Mesothelial cell of epicardium (in vitro differentiated cells): ENCODE measurements at places on chromosomes 2 and 18. TPM values are rescaled to one million over a fixed set of nuclear protein-coding genes. Genes with fewer than 3 reads are reported as not detected.

SMIM21 gene
- total RNA-seq = not detected in 3 replicates

AQP12B gene
- total RNA-seq = not detected in 3 replicates

ST6GAL2 gene
- total RNA-seq = 16.3 to 19.4 TPM (median 19.3 TPM) in 3 replicates

SLC11A1 gene
- total RNA-seq = 0.53 to 0.79 TPM (median 0.76 TPM) in 3 replicates

CHPF gene
- total RNA-seq = 78.1 to 81.0 TPM (median 78.5 TPM) in 3 replicates

RUFY4 gene
- not detected in 3 replicates for total RNA-seq

TCF7L1 gene
- total RNA-seq = 44.4 to 48.3 TPM (median 45.7 TPM) in 3 replicates

LONRF2 gene
- total RNA-seq = 13.4 to 14.6 TPM (median 13.7 TPM) in 3 replicates

ACMSD gene
- not detected in 3 replicates for total RNA-seq

PSD4 gene
- 16.6 to 21.4 TPM (median 20.1 TPM) in 3 replicates for total RNA-seq

OR6B2 gene
- total RNA-seq = not detected in 3 replicates

DNA sequence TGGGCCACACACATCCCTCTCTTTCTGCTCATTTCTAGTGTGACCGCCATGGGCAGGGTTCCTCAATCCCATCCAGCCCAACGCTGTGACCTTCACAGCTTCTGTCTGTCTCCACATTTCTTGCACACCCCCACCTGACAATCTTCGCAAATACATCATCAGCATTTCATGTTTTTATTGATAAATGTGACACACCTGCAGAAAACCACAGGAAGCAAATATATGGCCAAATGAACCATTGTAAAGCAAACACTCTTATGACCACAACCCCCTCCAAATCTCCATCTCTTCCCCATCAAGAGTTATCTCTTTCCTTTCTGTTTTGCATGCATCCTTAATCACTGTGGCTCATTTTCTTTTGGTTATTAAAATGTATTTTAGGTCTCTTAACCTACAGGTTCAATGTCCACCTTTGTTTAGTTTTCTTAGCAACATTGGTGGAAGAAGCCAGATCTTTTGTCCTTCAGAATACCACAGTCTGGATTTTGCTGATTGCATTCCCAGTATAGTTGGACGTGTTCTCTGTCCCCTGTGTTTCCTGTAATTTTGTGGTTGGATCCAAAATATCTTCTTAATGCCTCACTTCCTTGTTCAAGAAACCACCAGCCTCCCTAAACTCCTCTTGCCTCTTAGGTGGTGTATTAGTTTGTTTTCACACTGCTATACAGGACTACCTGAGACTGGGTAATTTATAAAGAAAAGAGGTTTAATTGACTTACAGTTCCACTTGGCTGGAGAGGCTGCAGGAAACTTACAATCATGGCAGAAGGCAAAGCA is 9.8 kb upstream of the NCK2 start:
- H3K27ac ChIP-seq = no peak overlapping the region
- peaks cover 13% of the 10 kb centered on the region for H3K4me1 ChIP-seq
- no peaks in the 10 kb centered on the region for H3K36me3 ChIP-seq
- DNase-seq = no peak

DNA sequence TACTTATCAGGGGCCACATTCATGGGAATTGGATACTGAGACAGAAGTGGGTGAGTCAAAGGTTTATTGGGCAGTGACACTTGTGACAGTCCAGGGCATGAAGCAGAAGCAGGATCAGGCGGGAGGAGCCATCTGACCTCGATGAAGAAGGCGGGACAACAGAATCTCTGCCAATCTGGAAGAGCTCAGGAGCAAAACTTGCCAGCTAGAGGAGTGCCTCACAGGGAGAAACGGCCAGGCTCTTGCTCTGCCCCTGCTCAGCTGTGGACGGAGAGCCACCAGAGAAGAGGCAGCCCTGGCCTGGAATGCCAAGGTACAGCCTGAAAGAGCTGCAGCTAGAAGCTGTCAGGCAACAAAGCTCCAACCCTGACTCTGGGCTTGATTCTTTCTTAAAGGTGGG is 16.9 kb downstream of the DAW1 start:
- H3K27ac ChIP-seq = no peak overlapping the region
- no peaks in the 10 kb centered on the region for H3K36me3 ChIP-seq
- no peaks in the 10 kb centered on the region for H3K27me3 ChIP-seq
- no peaks in the 10 kb centered on the region for H3K4me1 ChIP-seq

DNA sequence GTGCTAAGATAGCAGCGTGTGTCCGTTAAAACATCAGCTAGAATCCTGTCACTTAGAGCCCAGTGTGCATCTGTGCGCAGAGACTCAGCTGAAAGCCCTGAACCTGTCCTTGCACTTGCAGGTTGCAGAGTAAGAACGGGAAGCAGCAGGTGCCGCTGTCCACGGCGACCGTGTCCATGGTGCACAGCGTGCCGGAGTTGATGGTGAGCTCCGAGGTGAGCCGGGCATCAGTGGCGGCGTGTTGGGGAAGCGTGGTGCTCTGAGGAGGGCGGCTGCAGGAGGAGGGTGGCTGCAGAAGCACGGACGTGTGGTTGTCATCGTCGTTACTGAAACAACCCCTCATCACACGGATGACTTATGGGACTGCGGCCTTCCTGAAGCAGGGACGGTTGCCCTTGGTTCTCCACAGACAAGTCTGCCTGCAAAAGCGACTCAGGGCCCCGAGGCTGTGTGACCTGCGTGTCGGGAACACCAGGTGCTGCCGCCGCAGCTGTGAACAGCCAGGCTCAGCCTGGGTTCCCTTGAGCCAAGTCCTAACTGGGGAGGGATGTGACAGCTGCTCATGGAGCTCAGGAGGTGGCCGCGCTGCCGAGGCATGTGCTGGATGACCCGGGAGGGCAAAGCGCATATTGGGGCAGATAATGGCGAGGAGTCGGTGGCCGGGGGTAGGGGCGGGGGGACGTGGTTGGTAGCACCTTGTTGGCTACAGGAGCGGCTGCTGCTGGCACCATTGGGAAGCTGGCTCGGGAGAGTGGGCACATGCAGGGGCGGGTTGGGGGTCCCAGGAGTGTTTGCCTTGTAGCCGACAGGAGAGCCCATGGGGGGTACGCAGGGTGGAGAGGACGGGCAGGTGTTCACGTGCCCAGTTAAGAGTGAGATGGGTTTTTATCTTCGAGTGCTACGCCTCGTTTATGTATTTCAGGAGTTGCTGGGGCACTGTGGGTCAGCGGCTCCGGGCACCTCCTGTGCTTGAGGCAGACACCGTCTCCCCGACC is 16.6 kb downstream of the CTDP1 start:
- H3K27me3 ChIP-seq = no peaks in the 10 kb centered on the region
- peaks cover 22% of the 10 kb centered on the region for H3K36me3 ChIP-seq
- peak; percentile 8 for DNase-seq
- no peak overlapping the region for H3K27ac ChIP-seq
- H3K4me3 ChIP-seq = no peak overlapping the region
- no peaks in the 10 kb centered on the region for H3K4me1 ChIP-seq

- H3K4me1 ChIP-seq = no peaks in the 10 kb centered on the region
- no peak overlapping the region for H3K4me3 ChIP-seq
- H3K27me3 ChIP-seq = peaks cover 13% of the 10 kb centered on the region
- H3K36me3 ChIP-seq = no peaks in the 10 kb centered on the region
These were observed 77.0 kb upstream of the TACR1 start for GRCh38 chr2:75276093-75277029.

DNA sequence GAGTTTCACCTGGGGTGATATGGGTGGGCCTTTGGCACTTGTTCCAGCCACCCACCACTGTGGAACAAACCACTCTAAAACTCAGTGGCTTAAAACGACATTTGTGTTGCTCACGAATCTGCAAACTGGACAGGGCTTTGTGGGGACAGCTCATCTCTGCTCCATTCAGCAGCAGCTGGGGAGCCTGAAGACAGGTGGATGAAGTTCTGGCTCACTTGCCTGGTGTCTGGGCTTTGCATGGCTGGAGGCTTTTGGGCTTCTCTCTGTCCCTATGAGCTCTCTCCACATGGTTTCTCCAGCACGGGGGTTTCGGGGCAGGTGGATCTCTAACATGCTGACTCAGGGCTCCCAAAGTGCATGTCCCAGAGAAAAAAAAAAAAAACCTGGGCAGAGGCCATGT is 93.0 kb upstream of the GLI2 start:
- H3K36me3 ChIP-seq = no peaks in the 10 kb centered on the region
- no peak for DNase-seq
- H3K27me3 ChIP-seq = peaks cover 46% of the 10 kb centered on the region
- H3K4me3 ChIP-seq = no peak overlapping the region

GRCh38 chr2:16644221-16644925 is 21.3 kb downstream of the CYRIA start:
- no peak overlapping the region for H3K27ac ChIP-seq
- peaks cover 15% of the 10 kb centered on the region for H3K4me1 ChIP-seq
- H3K36me3 ChIP-seq = no peaks in the 10 kb centered on the region
- DNase-seq = no peak
- H3K4me3 ChIP-seq = no peak overlapping the region

DNA sequence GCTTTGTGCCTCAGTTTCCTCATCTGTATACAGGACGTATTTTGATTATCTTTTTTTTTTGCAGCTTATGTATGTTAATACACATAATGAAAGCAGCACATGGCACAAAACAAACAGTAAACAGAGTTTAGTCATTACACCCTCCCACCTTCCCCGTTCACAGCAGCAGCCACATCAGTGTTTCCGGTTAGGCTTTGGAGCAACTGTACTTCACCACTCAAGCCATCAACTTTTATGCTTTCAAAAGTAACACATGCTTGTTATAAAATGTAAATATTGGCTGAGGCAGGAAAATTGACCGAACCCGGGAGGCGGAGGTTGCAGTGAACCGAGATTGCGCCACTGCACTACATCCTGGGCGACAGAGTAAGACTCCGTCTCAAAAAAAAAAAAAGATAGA is 117.3 kb downstream of the MTCL1 start:
- H3K36me3 ChIP-seq = peaks cover 14% of the 10 kb centered on the region
- no peak for DNase-seq
- H3K27ac ChIP-seq = no peak overlapping the region
- no peak overlapping the region for H3K4me3 ChIP-seq
- no peaks in the 10 kb centered on the region for H3K27me3 ChIP-seq

DNA sequence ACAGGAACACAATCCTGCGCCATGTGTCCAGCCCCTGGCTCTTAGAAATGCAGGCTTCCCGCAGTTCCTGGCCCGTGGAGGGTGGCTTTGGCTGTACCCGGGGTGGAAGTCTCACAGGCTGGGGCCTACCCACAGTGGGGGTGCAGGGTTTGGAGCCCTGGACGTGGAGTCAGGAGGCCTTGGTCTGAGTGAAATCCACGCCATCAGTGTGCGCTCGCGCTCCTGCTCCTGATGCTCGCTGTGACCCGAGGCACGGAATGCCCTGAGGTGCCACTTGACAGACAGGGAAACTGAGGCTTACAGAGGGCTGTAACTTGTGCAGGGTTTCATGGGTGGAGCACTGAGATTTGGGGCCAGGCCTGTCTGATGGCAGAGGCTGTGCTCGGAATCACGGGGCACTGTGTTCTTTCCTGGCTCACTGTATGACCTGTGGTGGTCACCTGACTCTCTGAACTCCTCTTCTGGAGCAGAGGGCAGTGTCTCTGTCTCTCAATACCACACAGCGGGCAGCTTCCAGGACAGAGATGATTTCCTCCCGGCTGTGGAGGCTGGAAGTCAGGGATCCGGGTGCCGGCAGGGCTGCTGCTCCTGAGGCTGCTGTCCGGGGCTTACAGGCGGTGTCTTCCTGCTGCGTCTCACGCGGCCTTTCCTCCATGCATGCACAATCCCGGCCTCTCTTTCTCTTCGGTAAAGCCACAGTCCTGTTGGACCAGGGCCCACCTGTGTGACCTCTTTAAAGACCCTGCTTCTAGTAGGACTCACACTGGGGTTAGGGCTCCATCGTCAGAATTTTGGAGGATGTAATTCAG is 25.9 kb upstream of the ALLC start:
- H3K4me1 ChIP-seq = peaks cover 2% of the 10 kb centered on the region
- H3K27ac ChIP-seq = no peak overlapping the region
- H3K27me3 ChIP-seq = peaks cover 22% of the 10 kb centered on the region
- H3K36me3 ChIP-seq = no peaks in the 10 kb centered on the region

DNA sequence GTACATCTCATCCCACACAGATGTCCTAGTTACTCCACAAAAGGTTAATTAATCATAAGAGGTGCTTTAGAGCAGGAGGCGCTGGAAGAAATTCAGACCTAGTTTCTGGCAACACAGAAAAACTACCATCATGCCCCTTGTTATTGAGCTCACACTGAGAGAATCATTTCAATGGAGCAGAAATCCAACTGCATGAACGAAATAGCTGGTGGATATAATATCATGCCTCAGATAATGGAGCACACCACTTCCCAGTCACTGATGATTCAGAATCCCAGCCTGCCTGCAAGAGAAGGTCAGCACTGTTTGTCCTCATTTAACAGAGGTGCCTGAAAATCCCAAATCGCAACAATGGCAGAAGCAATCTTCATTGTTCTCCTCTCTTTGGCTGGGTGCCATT is 125.8 kb upstream of the CREB1 start:
- H3K27me3 ChIP-seq = no peaks in the 10 kb centered on the region
- DNase-seq = no peak
- H3K27ac ChIP-seq = no peak overlapping the region
- H3K36me3 ChIP-seq = no peaks in the 10 kb centered on the region
- peaks cover 16% of the 10 kb centered on the region for H3K4me1 ChIP-seq
- no peak overlapping the region for H3K4me3 ChIP-seq

- DNase-seq = no peak
- peaks cover 44% of the 10 kb centered on the region for H3K36me3 ChIP-seq
- peak overlapping the region; percentile 93 for H3K27ac ChIP-seq
- no peak overlapping the region for H3K4me3 ChIP-seq
- H3K4me1 ChIP-seq = peaks cover 40% of the 10 kb centered on the region
- no peaks in the 10 kb centered on the region for H3K27me3 ChIP-seq
These were observed 63.5 kb downstream of the PLA2R1 start for GRCh38 chr2:159998961-159999360.

DNA sequence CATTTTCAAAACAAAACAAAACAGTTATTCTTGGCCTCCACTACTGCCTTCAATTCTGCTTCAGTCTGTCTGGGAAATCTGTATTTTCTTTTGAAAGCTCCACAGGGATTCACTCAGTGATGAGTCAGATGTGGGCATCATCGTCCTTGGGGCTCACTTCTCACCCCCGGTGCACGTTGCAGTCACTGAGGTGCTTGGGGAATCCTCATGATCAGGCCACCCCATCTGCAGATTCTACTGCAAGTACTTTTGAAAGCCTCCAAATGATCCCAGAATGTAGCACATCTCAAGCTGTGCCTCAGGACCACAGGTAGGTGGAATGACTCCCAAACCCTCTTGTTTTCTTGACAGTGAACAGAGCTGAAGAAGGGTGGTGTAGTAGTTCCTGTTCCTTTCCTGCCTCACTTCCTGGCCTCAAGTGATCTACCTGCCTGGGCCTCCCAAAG is 34.3 kb downstream of the LPIN2 start:
- H3K4me1 ChIP-seq = peaks cover 45% of the 10 kb centered on the region
- peak overlapping the region; percentile 74 for H3K27ac ChIP-seq
- peaks cover 2% of the 10 kb centered on the region for H3K36me3 ChIP-seq

- no peak overlapping the region for H3K27ac ChIP-seq
- H3K36me3 ChIP-seq = peaks cover 3% of the 10 kb centered on the region
- no peaks in the 10 kb centered on the region for H3K4me1 ChIP-seq
- H3K27me3 ChIP-seq = no peaks in the 10 kb centered on the region
- H3K4me3 ChIP-seq = no peak overlapping the region
- no peak for DNase-seq
These were observed 131.7 kb downstream of the PHLPP1 start for GRCh38 chr18:62847081-62847480.

DNA sequence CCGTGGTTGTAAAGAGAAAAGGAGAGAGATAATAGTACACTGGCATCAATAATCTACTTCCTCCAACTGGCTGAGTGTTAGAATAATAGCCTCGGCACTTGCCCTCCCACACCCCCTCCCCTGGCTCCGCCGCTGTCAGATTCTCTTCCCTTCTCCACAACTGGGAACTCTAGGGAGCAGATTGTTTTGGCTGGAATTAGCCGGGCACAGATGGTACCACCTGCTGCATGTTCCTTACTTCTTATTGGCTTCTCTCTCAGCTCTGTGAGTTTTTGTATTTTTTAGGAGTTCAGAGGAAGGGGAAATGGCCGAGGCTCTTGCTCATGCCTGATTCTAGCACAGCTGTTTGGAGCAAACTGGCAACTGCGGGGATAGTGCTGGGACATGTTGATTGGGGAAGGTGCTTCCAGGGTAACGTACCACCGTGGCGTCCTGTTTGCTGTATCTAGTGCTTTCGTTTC is 140.0 kb downstream of the ZEB2 start:
- H3K4me1 ChIP-seq = peaks cover 17% of the 10 kb centered on the region
- peaks cover 11% of the 10 kb centered on the region for H3K36me3 ChIP-seq
- H3K27ac ChIP-seq = no peak overlapping the region
- no peaks in the 10 kb centered on the region for H3K27me3 ChIP-seq
